Activated CD8-positive, alpha-beta memory T cell treated with anti-CD3 and anti-CD28 coated beads for 24 hours (primary cell): ENCODE measurements at places on chromosomes 7 and 10.

GRCh38 chr10:101710059-101710695 is 15.2 kb upstream of the FBXW4 start:
- no peak for DNase-seq

- DNase-seq: no peak
Measured at GRCh38 chr10:26665080-26666048, 32.1 kb upstream of the PDSS1 start.

DNA sequence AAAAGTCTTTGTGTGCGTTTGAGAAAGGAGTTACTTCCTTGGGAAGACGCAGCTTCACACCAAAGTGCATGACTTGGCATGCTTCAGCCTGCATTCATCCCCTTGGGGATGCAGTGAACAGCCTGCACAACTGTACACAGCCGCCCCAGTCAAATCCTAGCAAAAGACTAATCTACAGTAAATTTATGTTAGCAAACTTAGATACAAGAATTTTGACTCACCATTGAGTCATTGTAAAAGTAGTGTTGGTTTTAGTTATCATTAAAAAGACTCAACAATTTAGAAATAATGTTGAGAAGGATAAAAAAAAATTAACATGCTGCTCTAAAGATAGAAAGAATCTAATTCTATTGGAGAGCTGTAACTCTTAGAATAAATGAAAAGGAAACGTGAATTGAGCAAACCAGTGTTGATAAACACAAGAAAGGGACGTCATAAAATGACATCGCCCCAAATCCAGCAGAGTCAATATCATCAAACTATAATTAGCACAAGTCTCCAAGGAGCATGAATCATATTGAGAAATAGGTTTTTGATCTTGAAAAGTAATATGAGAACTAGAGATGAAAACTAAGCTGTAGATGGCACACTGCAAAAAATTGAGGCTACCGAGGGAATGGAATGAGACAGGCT is 11.9 kb upstream of the OPTN start:
- DNase-seq: no peak

- no peak for DNase-seq
Measured at GRCh38 chr7:158950914-158951635, 94.7 kb downstream of the DYNC2I1 start.

- DNase-seq: no peak
Measured at GRCh38 chr10:100755821-100756220, 10.4 kb downstream of the PAX2 start.

- DNase-seq: no peak
Measured at GRCh38 chr10:14399641-14400040, 68.9 kb upstream of the FRMD4A start.

- no peak for DNase-seq
Measured at GRCh38 chr10:91061608-91062007, 140.7 kb upstream of the ANKRD1 start.

GRCh38 chr7:98024075-98024474 is 34.1 kb upstream of the OCM2 start:
- no peak for DNase-seq

DNA sequence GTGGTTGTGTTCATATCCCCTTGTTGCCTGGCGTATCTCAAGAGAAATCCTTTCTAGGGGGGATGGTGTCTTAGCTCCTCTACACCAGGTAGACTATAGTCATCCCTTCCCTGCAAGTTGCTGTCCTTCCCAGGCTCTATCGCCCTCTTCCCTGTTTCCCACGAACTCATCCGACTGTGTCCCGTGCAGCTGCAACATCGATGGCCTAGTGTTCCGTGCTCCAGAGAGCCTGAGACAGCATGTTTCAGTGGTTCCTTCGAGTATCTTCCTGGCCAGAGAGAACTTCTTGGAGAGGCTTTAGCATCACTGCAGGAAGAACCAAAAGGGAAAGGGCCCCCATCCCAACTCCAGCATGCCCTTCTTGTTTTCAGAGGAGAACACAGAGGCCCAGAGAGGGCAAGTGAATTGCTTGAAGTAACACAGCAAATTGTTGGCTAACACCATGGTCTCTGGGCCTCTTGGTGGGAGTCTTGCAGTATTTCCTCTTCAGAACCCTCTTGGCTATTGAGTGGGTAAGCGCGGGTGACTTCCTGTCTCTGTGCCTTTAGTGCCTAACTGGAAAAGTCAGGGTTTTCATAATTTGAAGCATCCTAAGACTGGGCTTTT is 162.9 kb downstream of the RGS10 start:
- DNase-seq: no peak

DNA sequence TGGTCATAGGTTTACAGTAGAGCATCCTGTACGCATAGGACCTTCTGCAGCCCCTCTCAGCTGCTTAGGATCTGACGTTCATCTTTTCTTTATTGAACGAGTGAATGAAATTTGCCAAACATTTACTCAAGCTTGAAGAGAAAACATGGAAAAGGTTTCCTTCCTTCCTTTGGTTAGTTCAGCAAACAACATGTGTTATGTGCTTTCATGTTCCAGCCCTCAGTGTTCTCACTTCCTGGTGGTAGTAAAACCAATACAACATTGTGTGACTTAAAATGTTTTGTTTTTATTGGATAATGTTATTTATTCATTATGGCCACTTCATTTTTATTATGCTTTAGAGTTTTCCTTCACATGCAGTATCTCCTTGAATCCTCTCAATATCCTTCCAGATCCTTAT is 1.4 kb upstream of the CDCA7L start:
- no peak for DNase-seq

DNA sequence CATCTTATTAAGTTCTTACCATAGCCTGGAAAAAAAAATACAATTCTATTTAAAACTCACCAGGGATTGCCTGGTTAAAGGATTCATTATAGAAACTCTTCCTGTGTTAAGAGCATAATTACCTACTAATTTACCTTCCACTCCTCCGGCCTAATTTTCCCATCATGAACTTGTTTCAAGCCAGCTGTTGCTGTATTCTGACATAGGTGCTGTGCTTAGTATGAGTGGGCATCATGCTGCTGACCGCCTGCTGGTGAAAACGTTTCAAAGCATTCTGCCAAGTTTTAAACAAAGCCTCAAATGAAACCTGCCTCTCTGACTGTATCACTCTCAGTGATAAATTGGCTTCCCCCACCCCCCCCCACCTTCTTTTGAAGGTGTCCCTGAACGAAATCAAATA is 47.8 kb upstream of the KCNMA1 start:
- DNase-seq: no peak

DNA sequence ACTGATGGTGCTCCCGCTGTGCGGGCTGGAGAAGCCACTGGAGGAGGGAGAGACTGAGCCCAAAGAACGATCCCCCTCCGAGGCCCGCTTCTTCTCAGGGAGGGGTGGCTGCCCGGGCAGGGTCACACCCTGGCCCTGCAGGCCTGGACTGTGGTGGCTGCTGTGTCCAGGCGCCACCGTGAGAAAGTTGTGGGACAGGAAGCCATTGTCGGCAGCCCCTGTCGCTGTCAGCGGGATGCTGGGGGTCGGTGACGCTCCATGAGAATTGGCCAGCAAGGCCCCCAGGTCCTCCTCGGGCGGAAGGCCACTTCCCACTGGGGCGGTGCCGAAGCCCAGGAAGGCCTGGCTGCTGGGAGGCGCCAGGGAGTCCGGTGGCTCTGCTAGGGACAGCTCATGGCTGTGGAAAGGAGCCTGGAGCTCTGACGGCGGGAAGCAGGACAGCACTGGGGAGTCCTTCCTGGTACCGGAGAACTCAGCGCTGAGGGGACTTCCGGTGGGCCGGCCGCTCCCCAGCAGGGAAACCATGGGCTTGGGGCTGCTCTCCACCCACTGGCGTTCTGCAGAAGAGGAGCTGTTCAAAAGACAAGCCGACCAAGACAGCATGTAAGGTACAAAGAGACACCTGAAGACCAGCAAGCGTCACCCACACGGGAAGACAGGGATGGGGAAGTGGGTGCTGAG is 278.8 kb downstream of the TNS3 start:
- DNase-seq: no peak

GRCh38 chr7:27316311-27316710 is 73.7 kb downstream of the EVX1 start:
- no peak for DNase-seq

DNA sequence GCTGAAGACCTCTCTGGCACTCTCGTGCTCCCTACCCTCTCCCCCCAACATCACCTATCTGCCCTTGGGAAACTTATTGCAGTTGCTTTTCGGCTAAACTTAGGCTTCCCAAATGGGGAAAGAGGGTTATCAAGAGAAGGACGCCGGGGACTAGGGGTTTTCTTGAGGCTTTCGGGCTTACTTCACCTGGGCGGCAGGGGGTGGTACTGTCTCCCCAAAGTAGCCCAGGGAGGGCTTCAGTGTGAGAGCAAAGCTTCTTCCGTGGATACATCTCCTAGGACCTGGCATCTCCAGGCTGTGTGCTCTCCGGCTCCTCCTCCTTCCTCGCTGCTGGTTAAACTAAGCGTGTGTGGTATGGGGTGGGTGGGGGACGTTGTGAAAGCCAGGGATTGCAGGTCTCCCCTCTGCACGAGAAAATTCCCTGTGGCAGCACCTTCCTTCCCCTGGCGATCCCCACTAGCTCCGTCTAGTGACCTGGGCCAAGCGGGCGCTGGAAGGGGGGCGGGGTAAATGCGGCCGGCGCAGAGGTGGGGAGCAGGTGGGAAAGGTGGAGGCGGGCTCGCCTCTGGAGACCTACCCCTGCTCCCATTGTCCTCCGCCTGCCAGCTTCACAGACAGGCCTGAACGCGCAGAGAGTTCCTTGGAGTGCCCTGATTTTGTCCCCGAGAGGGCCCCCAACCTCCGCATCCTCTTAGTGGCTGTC is 1.1 kb downstream of the PLXDC2 start:
- DNase-seq: no peak

DNA sequence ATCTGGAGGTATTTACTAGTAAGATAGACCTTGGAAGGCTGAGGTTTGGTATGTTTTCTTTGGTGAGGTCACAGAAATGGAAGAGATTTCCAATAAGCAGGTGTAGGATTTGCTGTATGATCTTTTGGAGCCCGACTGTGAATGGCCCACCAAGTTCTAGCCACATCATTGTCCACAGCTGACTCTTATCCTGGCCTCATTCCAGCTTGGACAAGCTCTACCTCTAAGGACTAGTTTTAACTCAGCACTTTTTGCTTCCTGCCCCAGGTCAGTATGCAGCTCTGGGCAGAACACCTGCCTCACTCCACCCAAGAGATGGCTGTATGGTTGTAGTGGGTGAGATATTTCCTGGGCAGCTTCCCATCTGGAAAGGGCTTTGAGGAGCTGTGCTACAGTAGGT is 6.1 kb upstream of the CPA4 start:
- DNase-seq: no peak
